ENCODE measurements at places on chromosomes 7 and 10. TPM values are rescaled to one million over a fixed set of nuclear protein-coding genes. Genes with fewer than 3 reads are reported as not detected.

DNA sequence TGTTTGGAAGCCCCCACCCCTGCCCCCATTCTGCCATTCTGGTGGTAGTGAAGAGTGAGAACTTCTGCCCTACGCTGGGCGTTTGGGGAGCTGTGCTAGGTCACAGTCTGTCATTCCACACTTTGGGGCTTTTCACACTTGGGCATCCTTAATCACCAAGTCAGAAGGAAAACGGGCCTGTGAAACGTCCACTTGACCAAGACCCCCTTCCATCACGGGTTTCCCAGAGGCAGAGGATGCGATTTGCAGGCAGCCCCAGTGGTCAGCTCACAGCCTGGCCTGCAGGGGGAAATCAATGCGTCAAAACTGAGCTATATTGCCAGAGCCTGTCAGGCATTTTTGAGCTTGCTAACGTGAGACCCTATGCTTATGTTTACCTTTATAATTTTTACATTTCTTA lies 663.3 kb upstream of the MGMT start:
- DNase-seq = no peak

DNA sequence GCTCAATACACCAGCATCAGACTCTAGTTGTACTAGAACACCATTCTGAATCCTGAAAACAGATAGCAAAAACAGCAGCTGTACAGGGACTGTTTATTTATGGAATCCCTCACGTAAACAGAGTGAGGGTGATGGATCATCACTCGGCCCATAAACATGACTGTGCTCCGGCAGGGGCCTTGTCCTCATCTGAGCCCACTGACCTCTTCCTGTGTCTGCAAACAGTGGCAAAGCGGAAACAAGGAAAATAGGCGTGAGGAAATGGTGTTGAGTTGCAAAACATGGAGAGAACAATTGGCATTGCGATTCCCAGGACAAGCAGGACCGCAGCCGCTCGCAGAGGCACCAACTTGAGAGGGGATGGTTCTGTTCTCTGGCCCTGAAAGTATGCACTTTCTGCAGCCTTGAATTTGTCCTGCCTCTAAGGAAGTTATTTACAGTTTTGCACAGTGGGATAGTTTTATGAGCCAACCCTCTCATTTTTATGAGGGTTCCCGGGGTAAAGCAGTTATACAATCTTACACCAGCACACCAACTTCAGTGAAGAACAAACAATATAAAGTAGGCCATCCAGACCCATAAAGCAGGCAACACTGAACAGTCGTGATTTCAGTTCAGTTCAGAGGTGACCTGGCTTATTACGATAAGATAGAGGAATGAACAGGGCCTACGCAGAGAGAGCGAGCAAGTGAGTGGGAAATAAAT lies 248.0 kb upstream of the FZD8 start:
- DNase-seq = no peak

GRCh38 chr7:1410992-1411391 lies 48.3 kb downstream of the MICALL2 start:
- DNase-seq = no peak

DNA sequence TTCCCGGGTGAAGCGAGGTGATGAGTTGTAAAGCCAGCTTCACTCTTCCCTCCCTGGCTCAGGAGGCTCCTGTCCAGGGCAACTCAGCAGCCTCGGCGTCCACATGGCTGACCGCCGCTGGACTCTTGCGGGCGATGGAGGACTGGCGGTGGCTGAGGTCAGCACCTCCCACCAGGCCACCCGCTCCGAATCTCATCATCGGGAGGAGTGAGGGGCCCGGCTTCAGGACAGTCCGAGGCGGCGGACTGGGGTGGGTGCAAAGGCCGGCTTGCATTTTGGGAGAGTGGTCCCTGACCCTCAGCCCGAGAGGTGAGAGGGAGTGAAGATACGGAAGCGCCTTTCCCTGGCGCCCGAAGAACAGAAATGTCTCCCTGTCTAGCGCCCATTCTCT lies 759 bp downstream of the DNAJB12 start:
- no peak for DNase-seq

GRCh38 chr10:110244550-110244949 lies 37.1 kb downstream of the MXI1 start:
- no peak for DNase-seq

DNA sequence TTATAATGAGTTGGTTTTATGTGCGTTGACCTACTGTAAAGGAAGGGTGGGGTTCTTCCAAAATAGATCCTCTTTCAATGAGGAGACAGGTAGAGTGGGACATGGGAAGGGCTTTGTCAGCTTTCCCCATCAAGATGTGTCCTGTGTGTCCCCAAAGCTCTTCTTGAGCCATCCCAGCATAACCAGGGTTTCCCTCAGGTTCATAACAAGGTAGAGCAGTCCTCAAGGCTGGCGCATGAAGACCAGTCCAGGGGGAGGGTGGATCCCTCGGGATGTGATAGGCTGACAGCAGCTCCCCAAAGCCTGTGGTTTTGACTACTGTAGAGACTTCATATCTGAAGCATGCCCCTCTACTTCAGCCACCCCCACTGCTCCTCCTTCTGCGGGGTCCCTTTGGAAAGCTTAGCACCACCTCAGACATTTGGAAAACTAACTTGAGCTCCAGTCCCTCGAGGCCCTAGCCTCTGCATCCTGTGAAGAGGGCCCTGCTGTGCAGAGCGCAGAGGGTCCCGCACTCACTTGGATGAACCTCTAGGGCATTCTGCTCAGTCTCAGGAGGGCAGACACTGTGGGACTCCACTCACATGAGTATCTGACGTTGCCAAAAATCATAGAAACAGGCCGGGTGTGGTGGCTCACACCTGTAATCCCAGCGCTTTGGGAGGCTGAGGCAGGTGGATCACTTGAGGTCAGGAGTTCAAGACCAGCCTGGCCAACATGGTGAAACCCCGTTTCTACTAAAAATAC lies 1.1 kb upstream of the GIMAP8 start:
- DNase-seq = no peak

DNA sequence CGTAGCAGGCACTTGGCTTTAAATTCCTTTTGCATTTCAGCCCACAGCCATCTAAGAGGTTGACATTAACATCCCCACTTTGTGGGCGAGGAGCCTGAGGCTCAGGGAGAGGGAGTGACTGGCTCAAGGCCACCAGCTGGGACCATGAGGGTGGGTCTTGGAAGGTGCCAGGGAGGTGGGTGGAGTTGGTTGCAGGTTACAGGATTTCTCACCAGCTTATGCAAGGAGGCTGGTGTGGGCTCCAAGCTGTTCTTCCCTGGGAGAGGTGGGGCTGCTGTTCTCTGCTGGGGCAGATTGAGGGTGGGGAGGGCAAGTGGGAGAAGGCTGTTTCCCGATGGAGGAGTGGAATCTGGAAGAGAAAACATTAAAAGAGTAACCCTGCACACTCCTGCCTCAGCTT lies 14.1 kb upstream of the C10orf95 start:
- no peak for DNase-seq

GRCh38 chr7:126378642-126379041 lies 874.1 kb downstream of the GRM8 start:
- no peak for DNase-seq

GRCh38 chr10:62018131-62018911 lies 116.8 kb downstream of the ARID5B start:
- DNase-seq = no peak

- DNase-seq = no peak
Measured at GRCh38 chr10:48999346-48999745, 59.7 kb upstream of the LRRC18 start.

- no peak for DNase-seq
Measured at GRCh38 chr7:91929463-91929862, 11.2 kb upstream of the AKAP9 start.

- no peak for DNase-seq
Measured at GRCh38 chr7:101170617-101171441, 5.5 kb upstream of the VGF start.

DNA sequence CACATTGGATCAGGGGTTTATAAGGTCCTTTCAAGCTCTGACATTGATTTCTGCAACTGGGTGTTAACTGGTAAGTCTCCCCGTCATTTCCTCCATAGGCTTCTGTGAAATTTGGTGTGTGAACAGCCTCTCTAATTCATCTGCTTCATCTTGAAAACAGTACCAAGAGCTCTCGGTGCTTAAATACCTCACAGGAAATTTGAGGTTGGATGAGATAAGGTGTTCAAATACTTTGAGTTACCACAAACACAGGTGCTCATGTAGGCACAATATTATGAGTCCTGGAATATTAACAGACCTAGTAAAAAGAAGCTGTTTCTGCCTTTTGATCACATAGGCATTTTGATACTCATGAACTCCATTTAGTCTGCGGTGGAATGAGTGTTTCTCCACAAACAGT lies 85.2 kb downstream of the RTKN2 start:
- DNase-seq = no peak

- no peak for DNase-seq
Measured at GRCh38 chr10:59896191-59896590, 10.2 kb downstream of the CCDC6 start.

DNA sequence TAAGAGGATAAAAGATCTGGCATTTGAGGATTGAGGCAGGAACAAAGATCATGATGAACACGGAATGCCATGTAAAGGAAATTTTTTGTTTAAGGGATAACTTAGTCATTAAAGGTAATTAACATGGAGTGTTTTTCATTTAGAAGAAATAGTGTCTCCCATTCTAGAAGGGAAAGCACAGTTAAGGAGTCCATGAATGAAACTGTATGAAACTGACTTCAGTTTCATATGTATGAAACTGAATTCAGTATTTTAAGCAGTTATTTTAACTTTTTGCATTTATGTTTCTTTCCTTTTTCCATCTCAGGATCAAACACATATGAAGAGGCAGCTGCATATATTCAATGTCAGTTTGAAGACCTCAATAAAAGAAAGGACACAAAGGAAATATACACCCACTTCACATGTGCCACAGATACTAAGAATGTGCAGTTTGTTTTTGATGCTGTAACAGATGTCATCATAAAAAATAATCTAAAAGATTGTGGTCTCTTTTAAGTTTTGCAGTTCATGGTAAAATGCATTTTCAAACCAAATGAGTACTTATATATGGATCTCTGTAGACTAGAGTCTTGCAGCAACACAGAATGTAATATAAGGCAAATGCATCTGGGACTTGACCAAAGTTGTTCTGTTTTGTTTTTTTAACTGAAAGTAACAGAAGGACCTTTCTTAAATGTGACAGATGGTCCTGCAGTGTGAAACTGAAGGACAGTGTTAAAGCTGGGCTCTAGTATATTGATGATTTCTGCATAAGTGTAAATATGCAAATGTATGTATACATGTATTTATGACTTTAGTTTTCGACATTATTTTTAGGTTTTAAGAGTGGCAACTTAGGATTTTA lies 82.6 kb downstream of the GNAI1 start:
- no peak for DNase-seq

GRCh38 chr7:138618506-138618905 lies 82.7 kb downstream of the SVOPL start:
- DNase-seq = no peak

DNA sequence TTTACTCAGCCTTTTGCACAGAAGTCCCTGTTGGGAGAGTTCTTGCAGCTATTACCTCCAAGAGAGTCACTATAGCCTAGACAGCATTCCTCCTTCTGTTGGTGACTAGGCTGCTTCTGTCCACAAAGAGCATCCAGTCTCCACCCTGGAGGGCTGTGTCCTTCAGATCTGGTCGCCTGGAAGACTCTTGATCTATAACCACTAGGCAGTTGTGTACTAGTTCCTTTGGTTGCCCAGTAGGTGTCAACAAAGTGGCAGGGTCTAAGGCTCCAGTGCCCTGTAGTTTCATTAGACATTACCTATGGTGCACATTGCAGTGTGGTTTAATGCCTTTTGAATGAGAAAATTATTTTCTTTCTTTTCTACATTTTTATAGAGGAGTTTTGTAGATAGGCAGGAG lies 11.3 kb upstream of the AKR1C2 start:
- no peak for DNase-seq

DNA sequence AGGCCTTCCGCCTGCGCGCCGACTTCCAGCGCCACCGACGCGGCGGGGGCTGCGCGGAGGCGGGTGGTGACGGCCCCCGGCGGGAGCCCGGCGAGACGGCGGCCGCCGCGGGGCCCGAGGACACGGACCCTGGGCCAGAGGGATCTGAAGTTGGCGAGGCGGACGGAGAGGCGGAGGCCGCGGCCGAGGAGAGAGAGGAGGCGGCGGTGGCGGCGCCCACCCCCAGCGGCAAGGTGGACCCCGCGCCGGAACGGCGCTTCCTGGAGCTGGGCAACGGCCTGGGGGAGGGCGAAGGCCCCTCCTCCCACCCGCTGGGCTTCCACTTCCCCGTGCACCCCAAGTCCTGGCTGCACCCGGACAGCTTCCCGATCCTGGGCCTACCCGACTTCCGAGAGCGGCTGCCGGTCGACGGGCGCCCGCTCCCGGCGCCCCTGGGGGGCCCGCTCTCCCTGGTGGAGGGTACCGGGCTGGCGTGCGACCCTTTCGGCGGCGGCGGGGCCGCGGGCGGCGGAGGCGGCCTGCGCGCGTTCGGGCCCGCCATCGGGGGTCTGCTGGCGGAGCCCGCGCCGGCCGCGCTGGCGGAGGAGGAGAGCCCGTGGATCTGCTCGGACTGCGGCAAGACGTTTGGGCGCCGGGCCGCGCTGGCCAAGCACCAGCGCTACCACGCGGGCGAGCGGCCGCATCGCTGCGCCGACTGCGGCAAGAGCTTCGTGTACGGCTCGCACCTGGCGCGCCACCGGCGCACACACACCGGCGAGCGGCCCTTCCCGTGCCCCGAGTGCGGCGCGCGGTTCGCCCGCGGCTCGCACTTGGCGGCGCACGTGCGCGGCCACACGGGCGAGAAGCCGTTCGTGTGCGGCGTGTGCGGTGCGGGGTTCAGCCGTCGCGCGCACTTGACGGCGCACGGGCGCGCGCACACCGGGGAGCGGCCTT lies 16.2 kb downstream of the ZNF316 start:
- no peak for DNase-seq

GRCh38 chr7:94975336-94975735 lies 67.9 kb downstream of the PPP1R9A start:
- DNase-seq = peak; percentile 60

The PRSS37 gene
- total RNA-seq = not detected

The POU6F2 gene
- not detected for total RNA-seq

The MYL10 gene
- not detected for total RNA-seq

The CYP26C1 gene
- total RNA-seq = not detected

The TCTN3 gene
- 33.0 TPM for total RNA-seq

The HGF gene
- total RNA-seq = not detected

The MGAM2 gene
- 0.05 TPM for total RNA-seq

The MAGI2 gene
- total RNA-seq = 0.84 TPM
